ENCODE measurements at places on chromosomes 4 and X.

DNA sequence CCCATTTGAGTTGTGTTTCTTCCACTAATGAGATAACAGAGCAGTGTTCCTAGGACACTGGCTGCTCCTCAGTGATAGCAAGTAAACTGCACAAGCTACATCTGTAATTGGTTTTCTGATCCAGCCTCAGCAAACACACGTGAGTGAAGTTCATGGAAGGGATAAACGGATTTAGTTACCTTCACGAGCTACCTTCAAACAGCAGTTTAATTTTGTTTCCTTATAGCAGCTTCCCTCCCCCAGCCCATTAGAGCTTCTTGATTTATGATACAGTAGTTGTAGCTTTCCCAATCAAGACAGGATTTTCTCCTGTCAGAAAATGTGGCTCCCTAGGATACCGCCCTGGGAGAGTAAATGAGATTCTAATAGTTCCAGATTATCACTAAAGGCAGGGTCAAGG is 634.2 kb upstream of the FAT1 start:
- DNase-seq = no peak

DNA sequence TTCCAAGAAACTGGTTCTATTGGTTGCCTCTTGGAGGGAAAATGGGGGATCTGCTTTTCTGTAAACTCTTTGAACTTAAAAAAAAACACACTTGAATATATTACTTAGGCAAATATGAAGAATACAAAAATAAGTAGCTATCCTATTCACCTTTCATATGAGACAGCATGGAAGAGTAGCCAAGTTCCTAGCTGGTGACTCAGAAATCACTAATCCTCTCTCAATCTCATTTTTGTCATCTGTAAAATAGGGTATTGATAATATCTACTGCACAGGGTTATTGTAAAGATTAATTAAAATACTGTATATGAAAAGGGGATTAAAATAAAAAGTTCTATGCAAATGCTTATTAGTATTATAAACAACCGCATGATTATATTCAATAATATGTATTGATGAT is 12.7 kb downstream of the MGARP start:
- DNase-seq = no peak

DNA sequence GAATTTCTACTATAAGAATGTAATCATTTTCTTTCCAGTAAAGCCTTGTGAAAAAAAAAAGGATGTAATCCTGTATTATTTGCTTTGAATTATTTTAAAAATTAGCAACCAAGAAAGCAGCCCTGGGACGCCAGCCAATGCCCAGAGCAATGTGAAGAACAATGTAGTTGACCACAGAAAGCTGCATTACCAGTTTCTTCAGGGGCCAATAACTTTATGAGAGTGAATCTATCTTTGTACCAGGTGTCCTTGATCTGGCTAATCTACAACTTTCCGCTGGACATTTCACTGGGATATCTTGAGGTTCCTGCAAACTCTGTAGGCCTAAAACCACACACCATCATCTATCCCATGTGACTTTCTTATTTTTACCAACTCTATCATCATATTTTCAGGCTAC is 7.6 kb upstream of the KLHL2 start:
- no peak for DNase-seq

DNA sequence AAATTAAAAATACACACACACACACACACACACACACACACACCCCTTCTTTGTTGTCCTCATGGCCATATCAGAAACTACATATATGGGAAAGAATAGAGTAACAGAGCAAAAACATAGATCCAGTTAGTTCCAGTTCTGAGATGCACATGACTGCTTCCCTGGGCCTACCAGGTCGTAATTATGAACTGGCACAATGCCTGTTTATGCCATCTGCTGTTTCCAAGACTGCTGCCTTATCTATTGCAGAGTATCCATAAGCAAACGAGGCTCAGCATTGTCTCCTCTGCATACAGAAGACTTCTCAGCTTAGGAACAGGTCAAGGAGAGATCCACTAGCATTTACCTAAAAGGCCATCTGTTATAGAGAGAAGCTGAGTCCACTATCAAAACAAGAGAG is 789.0 kb downstream of the TECRL start:
- DNase-seq = no peak

DNA sequence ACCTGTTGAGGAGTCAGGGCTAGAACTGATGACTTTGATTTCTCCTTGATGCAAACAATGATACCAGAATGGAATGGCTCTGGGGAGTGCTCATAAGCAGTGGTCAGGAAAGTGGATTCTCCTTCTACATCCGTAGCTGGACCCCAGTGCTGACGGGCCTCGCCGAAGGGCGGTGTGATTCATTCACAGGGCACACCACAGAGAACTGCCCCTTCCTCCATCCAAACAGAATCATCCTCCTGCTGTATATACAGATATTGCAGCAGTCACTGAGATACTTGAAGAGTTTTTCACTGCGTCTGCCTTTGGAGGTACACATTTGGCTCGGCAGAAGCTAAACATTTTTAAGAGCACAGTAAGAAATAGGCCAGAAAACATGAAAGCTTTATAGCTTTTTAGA is 7.3 kb upstream of the DCTD start:
- DNase-seq = no peak

GRCh38 chrX:133535066-133535465 is 119.8 kb upstream of the GPC4 start:
- no peak for DNase-seq

DNA sequence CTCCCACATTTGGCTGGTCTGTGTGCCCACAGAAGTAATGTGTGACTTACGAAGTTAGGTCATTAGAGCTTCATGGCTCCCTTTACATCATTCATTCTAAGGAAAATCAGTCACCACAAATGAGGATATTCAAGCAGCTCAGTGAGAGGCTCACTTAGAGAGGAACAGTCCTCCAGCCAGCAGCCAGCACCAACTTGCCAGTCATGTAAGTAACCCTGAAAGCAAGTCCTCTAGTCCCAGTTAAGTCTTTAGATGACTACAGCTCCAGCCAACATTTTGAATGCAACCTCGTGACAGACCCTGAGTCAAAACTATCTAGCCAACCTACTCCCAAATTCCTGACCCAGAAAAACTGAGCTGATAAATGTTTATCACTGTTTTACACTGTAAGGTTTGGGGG is 71.3 kb downstream of the LRBA start:
- DNase-seq = no peak

DNA sequence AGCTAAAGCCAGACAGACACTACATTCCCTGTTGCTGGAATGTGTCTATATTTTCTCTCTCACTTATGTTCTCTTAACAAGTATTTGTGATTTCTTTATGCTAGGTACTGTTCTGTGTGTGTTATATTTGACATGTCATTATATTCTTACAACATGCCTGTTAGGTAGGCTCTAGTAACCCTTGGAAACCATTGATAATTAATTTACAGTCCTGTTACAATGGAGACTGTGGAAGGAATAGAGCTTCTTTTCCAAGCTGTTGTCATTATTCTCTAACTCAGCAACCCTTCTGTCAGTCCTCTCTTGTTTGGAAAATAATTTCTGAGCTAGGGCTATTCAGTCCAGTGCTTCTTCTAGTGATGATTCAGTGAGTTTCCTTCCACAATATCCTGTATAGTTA is 419.1 kb upstream of the BOD1L1 start:
- no peak for DNase-seq

DNA sequence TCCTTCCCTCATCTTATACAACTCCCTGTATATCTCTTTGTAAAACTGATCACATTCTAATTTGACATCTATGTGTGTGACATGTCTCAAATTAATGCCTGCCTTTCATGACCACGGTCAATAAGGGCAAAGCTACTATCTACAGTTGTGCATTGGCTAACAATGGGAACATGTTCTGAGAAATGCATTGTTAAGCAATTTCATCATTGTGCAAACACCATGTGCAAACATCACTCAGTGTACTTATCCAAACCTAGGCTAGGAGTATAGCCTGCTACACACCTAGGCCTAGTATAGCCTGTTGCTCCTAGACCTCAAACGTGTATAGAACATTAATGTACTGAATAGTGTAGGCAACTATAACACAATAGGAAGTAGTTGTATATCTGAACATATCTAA is 95.0 kb downstream of the BANK1 start:
- no peak for DNase-seq

- DNase-seq = no peak
These were observed 46.9 kb upstream of the GEMIN8 start for GRCh38 chrX:14076639-14077038.

DNA sequence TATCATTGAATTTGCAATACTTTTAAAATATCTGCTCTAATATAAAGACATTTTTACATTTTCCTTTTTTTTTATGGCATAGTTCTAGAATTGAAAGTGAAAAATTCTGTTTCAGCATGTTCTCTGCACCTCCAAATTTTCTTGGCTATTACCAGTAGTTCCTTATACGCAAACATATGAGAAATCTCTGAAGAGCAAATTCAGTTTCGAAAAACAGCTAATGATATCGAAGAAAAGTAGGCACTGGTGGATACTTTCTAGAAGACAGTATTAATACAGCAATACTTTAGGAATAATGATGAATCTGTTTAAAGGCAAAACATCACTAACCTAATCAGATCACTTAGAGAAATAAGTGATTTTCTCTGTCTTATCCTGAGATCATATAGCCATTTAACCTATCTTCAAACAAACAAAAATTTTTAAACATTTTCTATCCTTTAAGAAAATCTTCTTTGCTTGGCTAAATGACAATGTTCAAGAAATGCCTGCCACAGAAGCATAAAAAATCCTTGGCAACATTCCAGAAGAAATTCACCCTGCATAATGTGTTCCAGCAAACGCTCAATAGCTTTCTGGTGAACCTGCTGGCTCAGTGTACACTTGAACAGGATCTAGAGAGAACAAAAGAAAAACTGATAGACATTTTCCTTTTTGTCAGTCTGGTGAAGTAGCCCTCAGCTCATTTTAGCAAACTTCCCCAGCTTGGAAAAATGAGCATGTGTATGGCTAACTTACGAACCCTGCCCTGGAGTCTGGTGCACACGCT is 51.2 kb upstream of the KLF3 start:
- DNase-seq = no peak

DNA sequence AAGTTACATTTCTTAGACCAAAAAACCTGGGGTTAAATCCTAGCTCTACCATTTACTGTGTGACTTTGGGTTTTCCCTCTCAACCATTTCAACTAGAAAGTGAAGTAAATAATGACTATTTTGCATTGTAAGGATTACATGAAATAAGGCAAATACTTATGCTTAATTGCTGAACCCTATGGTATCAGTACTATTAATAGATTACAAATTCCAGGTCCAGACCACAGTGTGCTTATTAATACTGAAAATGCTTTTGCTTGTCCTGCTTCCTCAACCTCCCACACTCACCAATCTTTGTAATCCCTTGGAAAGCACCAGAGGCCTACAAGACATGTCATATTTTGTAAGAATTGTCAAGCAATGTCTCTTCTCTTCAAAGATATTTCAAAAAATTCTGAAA is 456.5 kb downstream of the SPOCK3 start:
- no peak for DNase-seq

DNA sequence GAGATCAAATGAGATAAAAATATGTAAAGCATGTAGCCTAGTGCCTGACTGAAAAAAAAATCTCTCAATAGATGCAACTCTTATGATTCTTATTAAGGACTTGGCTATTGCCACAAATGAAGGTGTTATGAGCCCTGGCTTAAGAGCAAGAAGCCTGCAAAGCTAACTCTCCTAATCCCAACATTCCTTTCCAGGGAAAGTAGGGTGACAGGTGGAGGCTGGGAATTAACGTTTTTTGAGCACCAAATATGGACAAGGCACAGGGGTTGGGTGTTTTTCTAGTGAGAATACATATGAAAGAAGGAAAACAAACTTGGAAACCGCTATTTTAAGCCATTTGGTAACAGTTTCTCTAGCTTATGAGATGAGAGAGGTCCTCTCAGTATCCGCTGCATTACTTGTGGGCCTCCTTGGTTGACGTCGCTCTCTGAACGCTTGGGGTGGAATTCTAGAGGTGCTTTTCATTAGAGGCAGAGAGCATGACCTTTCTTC is 2.4 kb downstream of the RHOH start:
- no peak for DNase-seq

- no peak for DNase-seq
These were observed 24.2 kb upstream of the SMIM20 start for GRCh38 chr4:25889589-25890503.

GRCh38 chr4:67861513-67861912 is 22.3 kb downstream of the TMPRSS11D start:
- no peak for DNase-seq

DNA sequence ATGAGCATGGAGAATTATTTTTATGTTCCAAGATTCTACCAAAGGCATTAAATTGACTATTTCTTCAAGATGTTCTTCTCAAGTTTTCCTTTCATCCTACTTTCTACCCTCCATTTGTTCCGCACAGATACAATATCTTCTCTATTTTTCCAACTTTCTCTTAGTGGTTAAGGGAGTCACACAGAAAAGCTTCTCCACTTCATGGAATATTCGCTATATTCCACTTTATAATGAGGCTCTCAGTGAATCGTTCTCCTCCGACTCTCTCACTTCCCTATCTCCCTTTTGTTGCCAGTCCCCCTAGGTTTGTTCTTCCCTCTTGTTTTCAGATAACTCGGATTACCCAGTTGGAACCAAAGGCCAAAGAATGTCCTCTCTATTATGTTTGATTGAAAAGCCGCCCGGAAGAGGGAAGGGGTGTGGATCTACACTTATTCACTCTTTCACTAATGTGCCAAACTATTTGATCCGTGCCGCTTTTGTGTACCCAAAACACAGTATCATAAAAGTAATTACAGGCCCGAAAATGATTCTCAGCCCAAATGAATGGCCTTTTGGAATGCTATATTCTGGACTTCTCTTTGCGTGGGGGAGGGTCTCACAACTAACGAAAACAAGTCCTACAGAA is 1.2 kb downstream of the SH3D19 start:
- DNase-seq = peak; percentile 26

GRCh38 chr4:150572704-150573504 is 9.0 kb upstream of the MAB21L2 start:
- DNase-seq = no peak

DNA sequence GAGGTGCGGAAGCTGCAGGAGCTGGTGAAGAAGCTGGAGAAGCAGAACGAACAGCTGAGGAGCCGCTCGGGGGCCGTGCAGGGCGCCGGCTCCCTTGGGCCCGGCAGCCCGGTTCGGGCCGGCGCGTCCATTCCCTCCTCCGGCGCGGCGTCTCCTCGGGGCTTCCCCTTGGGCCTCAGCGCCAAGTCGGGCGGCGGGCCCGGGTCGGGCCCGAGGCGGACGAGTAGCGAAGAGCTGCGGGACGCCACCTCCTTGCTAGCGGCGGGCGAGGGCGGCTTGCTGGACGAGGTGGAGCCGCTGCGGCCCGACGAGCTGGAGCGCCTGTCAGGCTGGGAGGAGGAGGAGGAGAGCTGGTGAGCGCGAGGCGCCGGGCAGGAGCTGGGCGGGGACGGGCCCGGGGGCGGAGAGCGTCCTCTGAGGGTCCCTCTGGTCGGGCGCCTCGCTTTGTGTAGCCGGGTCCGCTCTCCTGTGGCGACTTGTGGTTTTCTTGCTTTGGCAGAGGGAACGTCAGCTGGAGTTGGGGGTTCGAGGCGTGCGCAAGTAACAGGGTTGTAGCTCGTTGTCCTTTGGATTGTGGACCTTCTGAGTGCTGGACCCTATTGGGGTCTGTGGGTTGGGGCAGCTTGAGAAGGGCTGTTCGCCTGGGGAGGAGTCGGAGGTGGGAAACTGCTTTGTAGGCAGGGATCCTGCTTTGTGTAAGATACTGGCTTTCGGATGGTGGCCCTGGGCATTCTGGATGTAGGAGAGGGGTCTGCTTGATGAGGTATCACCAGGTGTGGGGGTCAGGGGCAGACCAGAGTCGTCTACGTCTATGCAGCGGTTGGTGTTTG is 662 bp downstream of the SLAIN2 start:
- peak; percentile 30 for DNase-seq
